ENCODE measurements at places on chromosomes 4 and X.
A peak's percentile ranks its signal among the peaks of the same experiment; 100 is the strongest.

GRCh38 chrX:38612281-38612680 is 50.9 kb downstream of the TSPAN7 start:
- no peak for DNase-seq

GRCh38 chrX:40109288-40110008 is 11.7 kb upstream of the BCOR start:
- peak; percentile 54 for DNase-seq

DNA sequence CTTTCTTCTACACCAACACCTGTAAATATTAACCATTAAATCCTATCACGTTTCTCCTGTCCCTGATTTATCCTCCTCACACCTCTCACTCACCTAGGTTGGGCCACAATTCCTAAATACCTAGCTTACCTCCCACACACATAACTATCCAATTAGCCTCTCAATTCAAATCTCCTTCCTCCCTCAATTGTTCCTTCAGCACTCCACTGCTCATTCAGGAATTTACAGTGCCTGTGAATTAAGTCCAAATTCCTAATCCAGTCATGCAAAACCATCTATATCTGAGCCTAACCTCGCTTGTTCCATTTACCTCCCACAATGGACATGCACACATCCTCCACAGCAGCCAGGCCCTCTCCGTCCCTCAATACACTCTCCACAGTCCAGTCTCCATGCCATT is 17.5 kb downstream of the ANXA5 start:
- DNase-seq, result no peak

GRCh38 chrX:40434947-40435346 is 145.8 kb upstream of the ATP6AP2 start:
- peak; percentile 12 for DNase-seq

- DNase-seq, result no peak
Observed at GRCh38 chr4:71683309-71683708, 100.6 kb downstream of the GC start.

DNA sequence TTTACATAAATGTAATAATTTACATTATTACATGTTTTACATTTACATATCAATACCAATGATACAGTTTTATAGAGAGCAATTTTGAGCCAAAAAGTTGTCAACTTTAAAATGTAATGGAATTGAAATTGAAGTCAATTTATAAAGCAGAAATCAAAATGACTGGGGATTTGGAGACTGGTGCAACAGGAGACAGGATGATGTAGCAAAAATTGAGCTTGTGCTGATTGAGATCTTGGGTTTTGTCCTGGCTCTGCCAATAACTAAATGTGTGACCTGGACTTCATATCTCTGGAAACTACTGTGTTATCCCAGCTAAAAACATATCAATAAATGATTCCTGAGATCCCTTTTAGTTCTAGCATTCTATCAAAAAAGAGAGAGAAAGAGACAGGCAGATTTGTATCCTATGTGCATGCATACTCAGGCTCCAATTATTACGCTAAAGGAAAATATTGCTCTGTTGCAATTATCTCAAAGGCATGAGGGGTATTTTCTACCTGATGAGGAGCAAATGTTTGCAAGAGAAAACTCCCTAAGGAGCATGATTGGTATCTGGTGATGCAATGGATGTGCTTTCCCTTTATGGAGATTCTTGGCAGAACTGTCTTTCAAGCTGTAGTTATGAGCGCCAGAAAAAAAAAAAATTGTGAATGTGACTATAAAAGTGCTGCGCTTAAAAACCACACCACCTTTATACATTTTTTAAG is 14.7 kb downstream of the EXOC1L start:
- DNase-seq, result no peak

GRCh38 chrX:39293203-39293602 is 491.9 kb downstream of the MID1IP1 start:
- no peak for DNase-seq

DNA sequence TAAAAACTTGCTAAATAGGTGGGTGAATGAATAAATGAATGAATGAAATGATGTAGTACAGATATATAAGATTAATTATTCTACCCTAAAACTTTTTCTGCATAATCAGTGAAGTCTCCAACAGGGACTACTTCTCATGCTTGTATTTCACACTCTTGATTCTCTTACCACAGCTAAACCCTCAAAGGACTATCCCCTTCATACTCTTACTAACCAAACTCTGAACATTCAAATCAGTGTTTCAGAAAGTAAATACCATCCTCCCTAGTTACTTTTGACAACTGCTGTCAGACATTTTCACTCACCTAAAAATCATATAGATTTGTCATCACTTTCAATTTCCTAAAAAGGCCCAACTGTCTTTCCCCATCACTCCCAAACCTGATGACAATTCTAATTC is 234.3 kb upstream of the HHIP start:
- DNase-seq, result no peak

DNA sequence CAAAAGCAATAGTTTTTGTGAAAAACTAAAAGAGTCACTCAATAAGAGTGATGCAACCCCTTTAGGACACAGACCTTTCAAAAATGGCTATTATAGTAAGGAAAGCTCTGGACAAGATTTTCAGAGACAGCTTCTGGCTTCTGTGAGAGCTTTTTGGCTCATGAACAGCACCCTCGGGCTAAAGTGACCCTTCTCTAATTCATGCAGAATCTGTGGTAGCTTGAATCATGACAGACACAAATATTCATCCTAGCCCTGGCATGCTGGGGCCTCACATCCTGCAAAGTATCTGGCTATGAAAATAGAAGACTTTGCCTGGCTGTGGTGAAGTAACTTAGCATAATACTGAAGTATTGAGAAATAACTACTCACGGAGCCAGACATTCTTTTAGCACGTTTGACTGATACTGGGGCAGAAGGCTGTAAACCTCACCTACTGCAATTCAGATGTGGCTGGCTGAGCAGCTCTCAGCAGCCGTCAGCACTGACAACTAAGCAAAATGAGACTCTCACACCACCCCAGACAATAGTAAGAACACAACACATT is 327.3 kb downstream of the MAPK10 start:
- no peak for DNase-seq

DNA sequence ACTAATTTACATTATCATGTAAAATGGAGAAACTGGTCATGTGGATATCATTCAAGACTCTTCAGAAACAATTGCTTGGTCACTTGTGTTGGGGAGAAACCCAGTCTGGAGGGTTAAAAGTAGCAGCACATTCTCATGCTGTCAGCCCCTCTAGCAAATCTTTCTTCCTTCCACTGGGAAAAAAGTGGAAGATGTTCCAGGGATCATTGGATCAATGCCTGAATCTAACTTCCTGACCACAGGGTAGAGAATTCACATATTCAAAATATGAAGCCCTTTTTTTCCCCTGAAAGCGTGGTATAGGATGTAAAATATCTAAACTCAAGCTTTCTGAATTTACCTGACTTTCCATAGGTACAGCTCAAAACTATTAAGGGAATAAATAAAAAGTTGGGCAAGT is 98.0 kb downstream of the CXCL13 start:
- DNase-seq, result no peak

- DNase-seq, result no peak
Observed at GRCh38 chr4:84529169-84529751, 30.2 kb upstream of the NKX6-1 start.

GRCh38 chr4:3290476-3290875 is 2.3 kb upstream of the RGS12 start:
- no peak for DNase-seq

GRCh38 chr4:67500373-67500772 is 44.9 kb downstream of the CENPC start:
- DNase-seq, result no peak

GRCh38 chr4:100492129-100492528 is 25.7 kb downstream of the EMCN start:
- DNase-seq, result no peak

- no peak for DNase-seq
Observed at GRCh38 chrX:29535212-29536162, 679.9 kb upstream of the MAGEB2 start.

DNA sequence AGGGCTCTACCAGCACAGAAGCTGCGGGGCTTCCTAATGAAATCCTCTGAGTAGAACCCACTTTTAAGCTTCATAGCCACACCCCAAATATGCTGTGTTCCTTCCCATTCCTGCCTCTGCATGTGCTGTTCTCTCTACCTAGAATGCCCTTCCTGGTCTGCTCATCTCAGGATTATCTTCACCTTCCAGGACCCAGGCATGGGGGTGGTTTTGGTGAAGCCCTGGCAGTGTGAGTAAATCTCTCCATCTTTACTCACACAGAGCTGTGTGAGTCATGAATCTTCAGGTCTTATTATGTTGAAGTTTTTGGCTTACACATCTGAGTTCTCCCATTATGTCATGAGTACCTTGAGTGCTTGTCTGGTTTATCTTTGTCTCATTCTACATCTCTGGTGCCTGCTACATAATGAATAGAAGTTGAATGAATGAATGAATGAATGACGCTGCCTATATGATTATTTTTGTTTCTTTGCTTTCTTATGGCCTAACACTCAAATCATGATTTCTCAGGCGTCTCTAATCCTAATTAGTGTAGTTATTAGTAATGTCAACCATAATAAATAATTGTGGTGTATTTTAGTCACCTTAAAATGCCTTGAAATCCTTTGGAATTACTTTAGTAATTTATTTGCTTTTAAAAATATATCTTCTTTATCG is 41.9 kb downstream of the HADH start:
- DNase-seq, result no peak

GRCh38 chr4:37666625-37667071 is 19.5 kb downstream of the RELL1 start:
- no peak for DNase-seq

- no peak for DNase-seq
Observed at GRCh38 chr4:77268108-77268507, 111.1 kb downstream of the CCNG2 start.

DNA sequence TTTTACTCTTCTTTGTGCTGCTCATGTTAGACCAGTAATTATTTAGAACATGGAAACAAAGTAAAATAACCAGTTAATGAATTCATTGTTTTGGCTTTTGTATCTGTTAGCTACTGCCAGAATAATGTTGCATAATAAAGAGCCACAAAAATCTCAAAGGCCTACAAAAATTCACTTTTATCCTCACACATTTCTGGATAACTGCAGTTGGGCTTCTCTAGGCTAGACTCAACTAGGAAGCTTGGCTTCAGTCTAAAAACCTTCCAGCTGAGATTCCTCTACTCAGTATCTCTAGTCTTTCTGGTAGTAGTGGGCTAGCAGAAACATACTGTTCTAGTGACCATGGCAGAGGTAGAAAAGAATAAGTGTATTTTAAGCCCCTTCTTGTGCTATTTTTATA is 73.0 kb downstream of the FAT4 start:
- DNase-seq, result no peak

- DNase-seq, result no peak
Observed at GRCh38 chrX:71867680-71868079, 43.0 kb upstream of the NHSL2 start.

DNA sequence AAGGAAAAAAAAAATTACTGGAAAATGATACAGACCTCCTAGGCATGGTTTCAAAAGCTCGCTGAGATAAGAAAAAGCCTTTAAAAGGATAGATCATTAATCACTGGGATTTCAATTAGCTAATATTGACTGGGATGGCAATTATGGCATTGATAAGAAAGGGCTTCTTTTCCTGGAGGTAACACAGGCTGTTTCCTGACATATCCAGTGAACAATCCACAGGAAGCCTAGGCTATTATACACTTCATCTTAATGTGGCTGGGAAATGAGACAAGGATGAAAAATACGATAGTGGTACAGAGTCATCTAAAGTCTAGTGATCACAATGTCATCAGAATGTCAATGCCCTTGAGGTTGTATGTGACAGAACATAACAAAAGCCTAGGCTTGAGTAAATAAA is 1579.3 kb downstream of the C4orf33 start:
- DNase-seq, result no peak

DNA sequence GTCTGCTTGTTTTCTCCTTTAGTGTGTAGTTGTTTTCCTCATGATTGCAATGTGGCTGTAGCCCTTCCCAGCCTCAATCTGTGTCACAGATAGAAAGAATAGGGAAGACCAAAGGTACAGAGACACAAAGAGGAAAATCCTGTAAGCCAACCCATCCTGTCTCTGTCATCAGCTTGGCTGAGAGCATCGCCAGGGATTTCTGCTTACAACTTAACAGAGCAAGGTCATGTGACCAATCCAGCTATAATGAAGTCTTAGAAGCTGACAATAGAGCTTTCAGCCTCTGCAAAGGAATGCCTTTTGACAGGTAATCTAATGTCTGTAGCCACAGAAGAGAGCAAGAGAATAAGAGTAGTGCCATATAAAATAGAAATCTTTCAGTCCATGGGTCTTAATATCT is 1598.0 kb upstream of the AGA start:
- DNase-seq, result no peak

DNA sequence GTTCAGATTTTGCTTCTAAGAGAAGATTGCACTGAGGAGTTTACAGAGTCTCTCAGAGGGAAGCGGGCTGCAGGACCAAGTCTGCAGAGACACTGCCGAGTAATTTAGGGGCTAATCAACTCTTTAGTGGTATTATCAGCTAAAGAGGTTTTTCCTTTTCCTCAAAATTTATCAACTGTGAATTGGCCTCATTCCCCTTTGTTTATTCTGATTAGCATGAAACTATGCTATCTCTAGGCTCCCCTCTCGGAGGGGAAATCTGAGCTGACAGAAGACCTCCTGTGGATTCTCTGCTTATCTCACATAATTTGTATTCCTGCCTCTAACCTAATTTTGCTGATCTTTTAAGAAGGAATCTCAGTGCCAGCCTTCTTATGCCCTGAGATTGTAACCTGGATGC is 201.0 kb downstream of the DCTD start:
- DNase-seq, result no peak
